Activated CD8-positive, alpha-beta T cell treated with anti-CD3 and anti-CD28 coated beads for 36 hours (primary cell): ENCODE measurements at places on chromosomes 7 and 10. TPM values are rescaled to one million over a fixed set of nuclear protein-coding genes. Genes with fewer than 3 reads are reported as not detected.

IL2RA gene
- total RNA-seq: 868 TPM

OPTN gene
- total RNA-seq: 32.0 TPM

HECW1 gene
- not detected for total RNA-seq

NPC1L1 gene
- 0.07 TPM for total RNA-seq

DCLRE1A gene
- total RNA-seq: 14.4 TPM

PLEKHA1 gene
- total RNA-seq: 17.0 TPM

KLF6 gene
- 116 TPM for total RNA-seq

NXPH1 gene
- not detected for total RNA-seq

MRLN gene
- not detected for total RNA-seq

C10orf53 gene
- not detected for total RNA-seq

KLLN gene
- 0.61 TPM for total RNA-seq

PNLIPRP2 gene
- not detected for total RNA-seq

HOXA1 gene
- 0.25 TPM for total RNA-seq

NAT16 gene
- not detected for total RNA-seq

ZNF804B gene
- not detected for total RNA-seq

CYP26A1 gene
- total RNA-seq: not detected

BET1 gene
- 17.6 TPM for total RNA-seq

OR2A7 gene
- 2.1 TPM for total RNA-seq

DLD gene
- total RNA-seq: 99.8 TPM

PAX4 gene
- total RNA-seq: not detected

ACSM6 gene
- total RNA-seq: not detected

LRRC18 gene
- total RNA-seq: not detected

OPN1SW gene
- not detected for total RNA-seq

PRSS2 gene
- total RNA-seq: not detected

VAX1 gene
- total RNA-seq: not detected

ABCB4 gene
- not detected for total RNA-seq

TECTB gene
- total RNA-seq: not detected

WDR86 gene
- 0.25 TPM for total RNA-seq

INMT gene
- total RNA-seq: not detected

CDK1 gene
- total RNA-seq: 108 TPM

HTR5A gene
- total RNA-seq: not detected

LRRC4 gene
- not detected for total RNA-seq

SPDYE9 gene
- total RNA-seq: not detected

SPDYE16 gene
- total RNA-seq: 0.23 TPM

PPP1R3C gene
- 0.99 TPM for total RNA-seq
